Activated CD4-positive, alpha-beta T cell treated with anti-CD3 and anti-CD28 coated beads, Interleukin-2, amount 50 U/mL, for 4 hours (primary cell): ENCODE measurements at places on chromosomes 11 and 22.
A peak's percentile ranks its signal among the peaks of the same experiment; 100 is the strongest.

GRCh38 chr11:130553306-130553705 lies 104.9 kb downstream of the ADAMTS15 start:
- no peak for DNase-seq

DNA sequence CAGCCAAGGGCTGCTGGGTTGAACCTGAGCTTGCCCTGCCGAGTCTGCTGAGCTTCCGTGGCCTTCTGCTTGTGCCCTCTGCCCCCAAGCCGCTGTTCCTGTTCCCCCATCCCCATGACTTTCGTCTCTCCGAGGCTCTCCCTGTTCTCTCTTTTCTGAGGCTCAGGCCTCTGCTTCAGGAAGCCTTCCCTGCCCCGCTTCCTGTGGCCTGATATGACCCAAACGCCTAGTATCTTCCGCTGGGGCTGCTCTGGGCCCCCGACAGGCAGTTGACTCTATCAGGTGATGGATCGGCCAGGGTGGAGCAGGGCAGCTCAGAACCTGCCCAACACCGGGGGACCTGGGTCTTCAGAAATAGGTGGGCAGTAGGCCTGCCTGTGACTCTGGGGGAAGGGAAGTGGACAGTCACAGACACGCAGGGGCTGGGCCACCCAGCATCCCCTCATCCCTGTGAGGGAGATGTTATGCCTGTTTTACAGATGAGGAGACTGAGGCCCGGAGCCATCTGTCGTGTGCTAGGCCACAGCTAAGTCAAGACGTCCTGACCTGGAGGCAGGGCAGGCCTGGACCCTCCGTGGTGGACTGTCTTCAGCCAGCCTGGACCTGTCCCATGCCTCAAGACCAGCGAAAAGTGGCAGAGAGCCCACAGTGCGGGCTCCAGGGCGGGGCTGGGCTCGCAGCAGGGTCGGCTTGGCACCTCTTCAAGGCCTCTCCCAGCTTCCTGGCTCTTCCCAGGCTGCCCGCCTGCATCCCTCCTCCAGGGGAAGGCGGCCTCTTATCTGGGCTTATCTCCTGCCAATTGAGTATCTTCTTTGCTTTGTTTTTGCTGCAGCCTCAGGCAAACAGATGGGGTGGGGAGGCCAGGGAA lies 16.2 kb downstream of the BAD start:
- no peak for DNase-seq

GRCh38 chr11:123479048-123479837 lies 49.2 kb downstream of the GRAMD1B start:
- DNase-seq = no peak

- DNase-seq = no peak
These were observed 489 bp downstream of the RNF214 start for GRCh38 chr11:117232911-117233409.

DNA sequence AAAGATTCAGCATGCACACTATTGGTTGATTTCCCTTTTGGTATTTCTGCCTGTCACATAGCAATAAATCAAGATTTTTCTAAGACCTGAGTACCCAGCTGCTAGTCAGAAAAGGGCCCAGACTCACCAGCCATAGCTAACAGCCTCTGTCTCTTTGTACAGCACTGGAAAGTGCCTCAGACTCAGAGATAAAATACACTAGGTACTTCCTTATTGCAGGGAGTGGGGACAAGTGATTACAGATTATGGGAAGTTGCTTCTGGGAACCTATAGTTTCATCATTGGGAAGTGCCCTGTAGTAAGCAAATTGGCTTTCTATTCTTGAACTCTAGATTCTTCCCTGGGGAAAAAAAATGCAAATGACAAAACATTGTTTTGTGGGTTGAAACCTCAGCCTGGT lies at the start of gene CASP5:
Gene CASP5 (minus strand): TSS at position 166 of the 400 bp plus-strand sequence. CDS start 32 bp downstream, at position 134.
- no peak for DNase-seq

- DNase-seq = no peak
These were observed 101.2 kb downstream of the TRPC6 start for GRCh38 chr11:101482556-101483124.

DNA sequence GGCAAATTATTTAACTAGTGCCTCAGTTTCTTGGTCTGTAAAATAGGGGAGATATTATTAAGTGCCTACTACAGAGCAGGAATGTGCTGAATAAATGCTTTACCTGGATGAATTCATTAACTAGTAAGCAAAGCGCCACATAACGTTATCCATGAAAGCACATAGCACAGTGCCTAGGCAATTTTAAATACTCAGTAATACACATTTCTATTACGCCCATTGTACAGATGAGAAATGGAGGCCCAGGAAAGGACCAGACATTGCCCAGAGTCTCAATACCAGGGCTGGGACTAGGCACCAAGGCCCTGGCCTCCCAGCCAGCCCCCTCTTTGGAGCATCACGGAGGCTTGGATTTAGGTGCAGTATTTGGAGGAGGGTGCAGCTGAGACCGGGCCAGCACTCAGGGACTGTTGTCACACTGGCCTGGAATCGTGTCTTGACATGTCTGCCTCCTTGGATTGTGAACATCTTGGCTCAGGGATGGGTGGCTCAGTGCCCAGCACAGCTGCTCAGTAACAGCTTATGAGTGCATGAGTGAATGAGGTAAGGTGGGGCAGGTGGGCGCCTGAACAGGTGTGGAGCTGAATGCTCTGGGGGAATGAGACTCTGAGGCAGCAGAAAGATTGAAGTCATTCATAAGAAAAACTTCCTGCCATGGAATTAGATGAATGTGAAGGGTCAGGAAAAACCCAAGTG lies 42.1 kb upstream of the TPBGL start:
- DNase-seq = no peak

DNA sequence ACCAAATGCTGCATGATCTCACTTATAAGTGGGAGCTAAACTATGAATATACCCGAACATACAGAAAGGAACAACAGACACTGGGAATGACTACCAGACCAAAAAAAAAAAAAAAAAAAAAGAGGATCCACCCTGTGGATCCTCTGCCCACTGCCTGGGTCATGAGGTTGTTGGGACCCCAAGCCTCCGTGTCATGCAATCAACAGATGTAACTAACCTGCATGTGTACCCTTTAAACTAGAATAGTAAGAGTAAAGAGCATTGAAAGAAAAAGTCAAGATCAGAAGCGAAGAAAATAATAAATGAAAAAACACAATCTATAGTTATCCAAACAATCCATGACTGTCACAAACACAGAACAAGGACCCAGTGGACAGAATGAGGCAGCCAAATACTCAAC lies 109.5 kb upstream of the TOP3B start:
- no peak for DNase-seq

- no peak for DNase-seq
These were observed 36.3 kb upstream of the RTL6 start for GRCh38 chr22:44534335-44534734.

DNA sequence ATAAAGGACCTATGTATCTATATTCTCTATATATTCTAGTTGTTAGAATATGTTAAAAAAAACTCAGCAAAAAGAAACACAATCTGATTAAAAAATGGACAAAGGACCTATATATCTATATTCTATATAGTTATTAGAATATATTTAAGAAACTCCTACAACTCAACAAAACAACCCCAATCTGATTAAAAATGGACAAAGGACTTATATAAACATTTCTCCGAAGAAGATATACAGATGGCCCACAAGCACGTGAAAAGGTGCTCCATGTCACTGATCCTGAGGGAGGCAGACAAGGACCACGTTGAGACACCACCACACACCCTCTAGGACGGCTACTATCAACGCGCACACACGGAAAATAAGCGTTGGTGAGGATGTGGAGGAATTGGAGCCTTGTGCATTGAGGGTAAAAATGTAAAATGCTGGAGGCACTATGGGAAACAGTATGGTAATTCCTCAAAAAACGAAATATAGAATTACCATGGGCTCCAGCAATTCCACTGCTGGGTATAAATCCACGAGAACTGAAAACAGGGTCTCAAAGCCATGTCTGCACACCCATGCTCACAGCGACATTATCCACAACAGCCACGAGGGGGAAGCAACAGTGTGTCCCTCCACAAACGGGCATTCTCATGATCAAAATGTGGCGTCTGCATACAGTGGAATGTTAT lies 22.7 kb downstream of the YPEL1 start:
- DNase-seq = peak; percentile 48

DNA sequence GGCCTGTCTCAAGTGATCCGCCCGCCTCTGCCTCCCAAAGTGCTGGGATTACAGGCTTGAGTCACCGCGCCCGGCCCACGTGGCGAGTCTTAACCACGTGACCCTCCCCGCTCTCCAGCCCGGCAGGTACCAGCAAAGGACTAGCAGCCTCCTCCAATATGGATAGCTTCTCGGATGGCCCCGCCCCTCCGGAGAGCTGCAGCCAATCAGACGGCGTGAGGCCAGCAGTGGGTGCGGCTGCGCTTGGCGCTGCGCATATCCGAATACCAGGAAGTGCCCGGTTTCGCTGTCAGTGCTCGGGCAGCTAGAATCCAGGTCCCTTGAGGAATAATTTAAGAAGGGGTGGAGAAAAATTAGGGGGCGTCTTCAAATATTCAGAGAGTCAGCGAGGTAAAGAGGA lies 14.7 kb upstream of the PISD start:
- DNase-seq = peak; percentile 94

GRCh38 chr11:122207921-122208764 lies 92.1 kb upstream of the BLID start:
- no peak for DNase-seq

DNA sequence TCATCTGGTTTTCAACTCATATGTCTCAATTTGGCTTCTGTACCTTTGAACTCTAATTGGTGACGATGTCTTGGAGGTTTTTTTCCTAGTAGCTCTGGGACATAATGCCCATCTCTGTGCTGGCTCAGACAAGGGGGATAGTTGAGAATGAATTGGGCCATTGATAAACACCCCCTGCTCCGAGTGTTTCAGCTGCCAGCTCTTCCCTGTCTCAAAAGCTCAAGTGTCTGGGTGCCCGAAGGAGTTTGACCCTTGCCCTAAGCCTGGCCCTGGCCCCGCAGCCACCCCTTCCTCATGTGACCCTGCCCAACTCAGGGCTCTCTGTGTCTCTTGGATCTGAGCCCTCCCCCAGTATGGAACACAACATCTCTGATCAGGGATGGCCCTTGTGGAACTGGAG lies 3.0 kb downstream of the INSC start:
- DNase-seq = no peak

GRCh38 chr11:65854161-65854592 lies 3.8 kb downstream of the CFL1 start:
- DNase-seq = no peak

- DNase-seq = no peak
These were observed 32.8 kb downstream of the ARHGAP20 start for GRCh38 chr11:110679323-110679975.

- no peak for DNase-seq
These were observed 51.6 kb upstream of the LINC01488 start for GRCh38 chr11:69429716-69430491.
